HT1080 (cell line): ENCODE measurements at places on chromosomes 6 and 20.

GRCh38 chr6:69985180-69985579, 118.8 kb downstream of the COL19A1 start:
- DNase-seq, result peak; percentile 73

- DNase-seq, result no peak
Measured at GRCh38 chr6:39496915-39497314, 174.4 kb upstream of the KCNK16 start.

DNA sequence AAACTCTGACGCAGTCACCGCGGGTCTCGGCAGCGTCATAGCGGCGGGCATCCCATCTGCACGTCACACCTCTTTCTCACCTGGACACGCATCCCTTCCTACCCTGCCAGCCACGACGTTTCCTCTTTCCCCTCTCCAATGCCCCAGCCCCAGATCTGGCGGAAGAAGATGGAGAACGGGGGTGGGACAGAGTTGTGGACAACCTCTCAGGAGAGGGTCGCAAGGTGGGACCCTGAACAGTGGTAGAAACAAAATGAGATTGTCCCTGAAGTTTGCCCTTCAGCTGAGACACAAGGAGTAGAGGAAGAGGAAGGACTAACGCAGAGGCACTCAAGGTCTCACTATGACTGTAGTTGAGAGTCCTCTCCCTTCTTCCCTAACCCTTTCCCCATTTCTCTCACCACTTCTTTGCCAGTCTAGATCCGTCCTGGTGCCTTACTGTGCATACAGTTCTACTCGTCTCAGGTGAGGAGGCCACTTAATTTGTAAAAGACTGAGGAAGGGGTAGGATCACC, 562 bp downstream of the TRIM39 start:
- DNase-seq, result no peak

- no peak for DNase-seq
Measured at GRCh38 chr6:108247965-108248536, 12.8 kb downstream of the SNX3 start.

GRCh38 chr20:52837378-52837777, 134.8 kb upstream of the TSHZ2 start:
- DNase-seq, result no peak

- no peak for DNase-seq
Measured at GRCh38 chr6:111357705-111358104, 125.3 kb downstream of the REV3L start.

DNA sequence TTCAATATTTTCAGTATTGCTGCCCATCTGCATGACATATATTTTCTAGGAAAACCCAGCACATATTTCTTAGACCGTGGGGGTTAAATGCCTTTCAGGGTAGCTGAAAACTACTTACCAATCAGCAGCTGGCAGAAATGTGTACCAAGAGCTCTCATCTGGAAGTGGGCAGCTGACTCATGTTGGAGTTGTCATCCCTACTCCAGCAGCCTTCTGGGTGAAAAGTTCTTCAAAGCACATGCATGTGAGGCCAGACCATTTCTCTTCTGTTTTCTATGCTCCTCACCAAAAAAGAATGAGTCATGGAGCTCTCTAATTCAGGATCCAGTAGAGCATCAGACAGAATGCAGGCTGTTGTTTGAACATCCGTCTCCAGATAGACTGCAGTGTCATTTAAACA, 135.5 kb downstream of the PAX1 start:
- DNase-seq, result peak; percentile 83

- no peak for DNase-seq
Measured at GRCh38 chr20:44288252-44288651, 22.8 kb downstream of the FITM2 start.

DNA sequence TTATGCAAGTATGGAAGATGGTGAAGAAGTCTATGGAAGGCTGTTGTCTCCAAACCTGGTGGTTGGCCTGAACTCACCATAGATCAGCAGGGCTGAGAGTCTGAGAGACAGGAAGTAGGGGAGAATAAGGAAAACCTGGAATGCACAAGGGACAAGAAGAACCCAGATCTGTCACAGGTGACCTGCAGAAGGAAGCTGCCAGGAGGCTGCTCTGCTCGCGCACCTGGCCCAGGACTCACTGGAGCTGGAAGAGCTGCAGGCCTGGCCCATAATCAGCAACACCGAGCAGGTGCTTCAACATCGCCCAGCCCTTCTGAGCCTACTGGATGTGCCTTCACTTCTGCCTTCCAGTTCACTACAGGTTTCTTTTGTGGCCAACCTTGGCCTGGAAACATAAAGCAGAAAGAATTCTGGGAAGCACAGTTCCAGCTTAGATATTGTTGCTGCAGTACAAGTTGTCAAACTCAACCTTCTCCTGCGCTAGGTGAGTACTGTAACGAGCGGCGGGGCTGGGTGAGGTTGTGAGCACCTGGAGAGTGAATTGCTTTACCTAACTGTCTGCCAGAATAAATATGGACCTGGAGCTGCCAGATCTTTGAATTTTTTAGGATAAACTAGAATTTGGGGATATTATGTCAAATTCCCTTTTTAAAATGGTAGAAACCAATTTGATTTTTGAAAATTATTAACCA, 82.4 kb downstream of the CDH26 start:
- no peak for DNase-seq

GRCh38 chr20:57413986-57414385, 22.8 kb downstream of the RBM38 start:
- DNase-seq, result no peak

GRCh38 chr6:155055729-155056128, 60.6 kb downstream of the TIAM2 start:
- DNase-seq, result no peak

DNA sequence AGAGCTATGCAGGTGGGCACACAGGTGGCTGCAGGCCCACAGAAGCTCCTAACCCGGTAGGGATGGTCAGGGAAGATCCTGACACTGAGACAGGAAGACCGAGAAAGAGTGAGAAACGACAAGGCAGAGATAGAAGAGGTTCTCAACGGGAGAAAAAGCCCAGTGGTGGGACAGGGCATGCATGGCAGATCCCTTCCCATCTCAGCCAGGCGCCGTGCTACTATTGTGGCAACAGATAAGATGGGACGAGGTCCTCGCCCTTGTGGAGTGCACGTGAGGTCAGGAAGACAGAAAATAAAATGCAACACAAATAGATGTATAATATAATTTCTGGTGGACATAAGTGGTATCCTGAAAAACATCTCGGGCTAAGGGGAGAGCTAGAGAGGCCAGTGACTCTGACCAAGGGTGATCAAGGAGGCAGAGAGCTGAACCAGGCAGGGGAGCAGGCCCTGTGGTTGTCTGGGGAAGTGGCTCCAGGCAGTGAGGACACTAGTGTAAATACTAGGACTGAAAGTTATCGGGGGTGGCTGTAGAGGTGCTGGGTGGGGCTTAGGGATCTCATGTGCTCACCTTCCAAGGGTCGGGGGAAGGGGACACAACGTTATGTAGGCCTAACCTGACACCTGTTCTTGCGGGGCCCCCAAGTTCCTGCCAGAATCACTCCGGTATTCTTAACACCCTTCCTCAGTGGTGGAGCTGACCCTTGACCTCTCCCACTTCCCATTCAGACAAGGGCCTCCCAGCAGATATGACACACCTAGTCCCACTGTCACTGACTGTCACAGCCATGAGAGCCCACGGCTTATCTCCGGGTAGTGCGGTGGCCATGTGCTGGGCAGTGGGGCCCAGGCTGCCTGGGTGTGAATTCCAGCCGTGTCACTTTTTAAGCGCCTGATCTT, 1.0 kb downstream of the SRXN1 start:
- DNase-seq, result no peak

DNA sequence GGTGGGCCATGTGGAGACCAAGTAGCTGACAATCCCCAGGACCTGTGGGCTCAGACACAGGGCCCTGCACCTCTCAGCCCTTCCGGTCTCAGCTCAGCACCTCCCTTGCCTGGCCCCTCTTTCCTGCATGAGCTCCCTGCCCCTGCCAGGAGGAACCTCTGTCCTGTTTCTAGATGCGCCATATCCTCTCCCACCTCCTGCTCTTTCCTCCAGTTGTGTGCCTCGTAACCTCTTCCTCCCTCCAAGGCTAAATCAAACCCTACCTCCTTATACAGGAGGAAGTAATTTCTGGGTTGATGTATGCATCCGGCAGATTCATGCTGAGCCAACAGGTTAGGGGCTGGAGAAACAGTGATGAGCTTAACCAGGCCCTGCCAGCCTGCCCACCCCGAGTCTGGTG, 30.9 kb downstream of the ITPR3 start:
- DNase-seq, result no peak

DNA sequence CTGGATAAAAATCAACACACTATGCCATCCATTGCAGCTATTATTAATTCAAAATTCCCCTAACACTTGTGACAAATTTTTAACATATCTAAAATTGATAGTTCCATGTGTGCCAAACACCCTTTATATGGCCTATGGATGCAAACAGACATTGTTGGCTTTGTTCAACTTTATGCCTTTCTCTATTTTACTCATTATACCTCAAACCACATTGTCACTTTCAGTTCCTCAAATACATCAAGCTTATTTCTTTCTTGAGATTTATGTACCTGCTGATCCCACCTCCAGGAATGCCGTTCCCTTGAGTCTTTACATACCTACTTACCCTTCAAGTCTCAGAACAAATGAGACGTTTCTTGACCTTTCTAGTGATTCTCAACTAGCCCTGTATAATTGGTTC, 193.5 kb upstream of the PLN start:
- DNase-seq, result no peak

DNA sequence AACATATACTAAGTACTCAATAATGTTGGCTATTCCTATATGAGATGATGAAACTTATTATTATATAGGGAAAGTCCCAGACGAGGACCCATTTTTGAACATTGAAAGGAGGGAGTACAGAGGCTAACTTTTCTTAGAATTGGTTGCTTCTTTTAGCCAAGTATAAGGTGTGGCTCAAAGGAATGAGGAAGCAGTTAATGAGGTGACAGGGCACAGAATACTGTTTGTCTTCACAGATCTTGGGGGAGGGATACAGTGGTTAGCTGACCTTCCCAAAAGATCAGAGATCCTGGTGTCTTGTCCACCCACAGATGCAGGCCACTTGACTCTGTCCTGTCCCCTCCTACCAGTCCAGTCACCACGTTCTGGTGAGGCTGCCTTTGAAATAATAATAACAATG, 67.8 kb upstream of the EPB41L1 start:
- no peak for DNase-seq
